GM23338 (cell line): ENCODE measurements at places on chromosomes 4 and X. TPM values are rescaled to one million over a fixed set of nuclear protein-coding genes. Genes with fewer than 3 reads are reported as not detected.

Gene CPE
- total RNA-seq, result 16.5 and 18.5 TPM in 2 replicates

Gene MAGED4
- total RNA-seq, result 22.2 and 57.3 TPM in 2 replicates

Gene SASH3
- total RNA-seq, result not detected in 2 replicates

Gene PGAM4
- 0.35 and 0.52 TPM in 2 replicates for total RNA-seq

Gene CT45A7
- not detected in 2 replicates for total RNA-seq

Gene FOXO4
- 26.6 and 31.4 TPM in 2 replicates for total RNA-seq

Gene TMPRSS11B
- total RNA-seq, result not detected in 2 replicates

Gene STS
- 1.4 and 1.7 TPM in 2 replicates for total RNA-seq

Gene SLC4A4
- total RNA-seq, result 1.5 and 2.3 TPM in 2 replicates

Gene PPP1R2C
- total RNA-seq, result not detected in 2 replicates

Gene ARMCX1
- total RNA-seq, result 22.9 and 26.9 TPM in 2 replicates

Gene PRDM8
- total RNA-seq, result not detected in 2 replicates

Gene TCEAL2
- total RNA-seq, result 9.1 and 12.3 TPM in 2 replicates

Gene TREX2
- total RNA-seq, result 1.7 and 4.6 TPM in 2 replicates

Gene FOXR2
- not detected in 2 replicates for total RNA-seq

Gene P2RY4
- total RNA-seq, result 0.73 TPM in 1 of 2 replicates, not detected in the other

Gene BMX
- total RNA-seq, result not detected in 2 replicates

Gene DCHS2
- 6.3 and 7.6 TPM in 2 replicates for total RNA-seq
